ENCODE measurements at places on chromosomes 12 and 14. TPM values are rescaled to one million over a fixed set of nuclear protein-coding genes. Genes with fewer than 3 reads are reported as not detected.

DNA sequence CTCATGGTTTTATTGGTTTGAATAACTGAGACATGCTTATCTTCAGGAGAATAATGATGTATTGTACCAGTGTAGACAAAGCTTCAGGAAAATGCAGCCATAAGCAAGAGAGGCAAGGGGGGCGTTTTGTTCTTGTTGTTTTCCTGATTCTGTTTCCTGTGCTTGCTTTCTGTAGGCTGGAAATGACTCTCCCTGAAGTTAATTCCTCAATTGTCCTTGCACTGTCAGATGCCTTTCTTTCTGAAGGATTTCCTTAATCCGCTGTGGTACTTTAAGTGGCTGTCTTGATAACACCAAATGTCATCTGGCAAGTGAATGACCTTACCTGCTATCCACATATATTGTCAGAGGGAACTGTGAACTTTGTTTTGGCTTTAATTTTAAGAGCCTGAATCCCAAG, 220.0 kb downstream of the NEDD1 start:
- no peak for DNase-seq

- DNase-seq: no peak
These were observed 15.8 kb downstream of the PRKD1 start for GRCh38 chr14:29911810-29912209.

GRCh38 chr14:30450631-30451545, 108.1 kb upstream of the G2E3 start:
- peak; percentile 2 for DNase-seq

DNA sequence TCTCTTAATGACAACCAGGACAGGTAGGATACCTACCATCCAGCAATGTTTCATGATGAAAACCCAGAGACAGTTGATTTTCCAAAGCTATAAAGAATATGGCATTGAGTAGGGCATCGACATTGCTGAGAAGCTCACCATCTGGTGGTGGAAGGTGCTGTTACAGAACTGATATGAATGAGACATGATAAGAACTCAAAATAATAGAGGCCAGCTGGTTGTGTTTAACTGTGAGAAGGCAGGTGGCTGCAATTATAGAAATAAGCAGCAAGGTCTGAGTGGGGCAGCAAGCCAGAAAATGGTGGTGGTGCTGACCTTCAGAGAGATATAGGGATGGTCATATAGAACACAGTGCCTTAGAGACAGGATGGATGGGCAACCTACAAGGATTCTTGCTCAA, 449.7 kb downstream of the BTG1 start:
- DNase-seq: no peak

DNA sequence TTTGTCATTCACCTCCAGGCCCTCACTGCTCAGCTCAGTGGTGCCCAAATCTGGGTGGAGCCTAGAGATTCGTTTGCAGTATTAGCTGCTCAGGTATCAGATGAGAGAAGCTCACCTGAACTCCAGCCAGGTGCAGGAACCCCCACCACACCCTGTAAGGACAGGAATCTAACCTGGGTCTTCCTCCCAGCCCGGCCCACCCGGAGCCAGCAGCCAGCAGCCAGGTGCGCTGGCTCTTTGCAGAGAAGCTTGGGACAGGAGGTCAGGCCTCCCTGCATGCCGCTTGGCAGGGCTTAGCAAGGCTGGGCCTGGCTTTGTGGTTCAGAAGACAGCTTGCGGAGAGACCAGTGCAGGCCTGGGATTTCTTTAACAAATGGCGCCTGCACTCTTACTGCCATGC, 125.6 kb upstream of the MYL2 start:
- DNase-seq: no peak

CRACR2A gene
- total RNA-seq: 0.54 TPM

DNA sequence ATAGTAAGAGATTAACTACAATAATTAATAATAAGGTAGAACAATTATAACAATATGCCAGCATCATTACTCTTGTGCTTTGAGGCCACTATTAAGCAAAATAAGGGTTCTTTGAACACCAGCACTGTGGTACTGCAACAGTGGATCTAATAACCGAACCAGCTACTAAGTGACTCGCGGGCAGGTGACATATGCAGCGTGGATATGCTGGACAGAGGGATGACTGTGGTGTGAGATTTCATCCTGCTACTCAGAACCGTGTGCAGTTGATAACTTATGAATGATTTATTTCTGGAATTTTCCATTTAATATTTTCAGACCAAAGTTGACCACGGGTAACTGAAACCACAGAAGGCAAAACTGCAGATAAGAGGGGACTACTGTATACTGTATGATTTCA, 34.4 kb downstream of the BMAL2 start:
- DNase-seq: peak; percentile 28

DNA sequence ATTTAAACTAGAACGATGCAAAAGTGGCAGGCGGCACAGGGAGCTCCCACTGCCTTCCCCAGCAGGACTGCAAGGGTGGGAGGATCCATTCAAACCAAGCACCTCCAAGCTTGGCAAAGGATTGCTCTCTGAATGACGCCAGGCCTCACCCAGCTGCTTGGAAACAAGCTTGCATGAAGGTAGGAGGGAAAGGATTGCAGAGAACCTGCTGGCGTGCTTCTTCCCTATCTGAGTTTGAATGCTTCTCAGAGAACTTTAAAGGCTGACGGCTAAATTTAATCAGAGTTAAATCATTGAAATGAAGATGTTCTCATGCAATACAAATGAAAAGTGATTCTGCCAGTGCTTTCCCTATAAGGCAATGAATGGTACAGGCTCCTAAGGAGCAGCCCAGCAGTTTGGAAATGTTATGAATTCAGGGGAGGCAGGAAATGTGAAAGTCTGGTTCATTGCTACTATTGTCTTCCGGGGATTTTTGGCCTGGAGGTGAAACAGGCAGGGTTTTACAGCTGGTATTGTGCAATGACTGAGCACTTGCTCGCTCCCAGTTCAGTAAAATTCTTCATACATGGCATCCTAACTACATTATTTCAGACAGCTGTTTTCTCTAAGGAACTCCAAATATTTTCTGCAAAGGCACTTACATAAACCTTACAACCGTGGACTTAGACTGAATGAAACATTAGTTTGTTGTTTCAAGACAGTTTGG, 31.9 kb upstream of the DUSP6 start:
- DNase-seq: peak; percentile 92

DNA sequence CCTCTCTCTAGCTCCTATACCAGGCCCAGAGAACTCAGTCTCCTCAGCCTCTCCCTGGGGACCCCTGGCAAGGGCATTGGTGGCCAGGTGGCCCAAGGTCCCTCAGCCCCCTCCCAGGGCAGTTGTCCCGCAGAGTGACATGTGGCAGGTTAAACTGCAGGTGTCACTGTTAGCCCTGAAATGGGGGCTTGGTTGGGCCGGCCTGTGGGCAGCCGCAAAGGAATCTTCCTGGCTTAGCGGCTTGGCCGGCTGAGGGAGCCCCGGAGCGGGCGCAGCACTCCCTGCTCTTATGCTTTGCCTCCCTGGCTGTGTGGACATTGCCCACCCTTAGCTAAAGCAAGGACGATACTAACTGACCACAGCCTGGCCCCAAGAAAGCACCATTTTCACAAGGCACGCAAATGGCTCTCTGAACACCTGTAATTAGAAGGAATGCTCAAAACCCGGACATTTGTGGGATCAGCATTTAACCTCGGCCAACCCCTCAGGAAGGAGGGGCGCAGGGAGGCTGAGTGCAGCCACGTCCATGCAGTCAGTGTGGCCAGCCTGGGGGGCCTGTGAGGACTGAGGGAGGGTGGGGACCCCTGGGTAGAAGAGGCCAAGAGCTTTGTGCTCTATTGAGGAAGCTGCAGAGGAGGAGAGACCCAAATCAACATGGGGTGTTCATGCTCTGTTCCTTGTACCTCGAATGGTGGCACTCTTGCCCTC, 82.2 kb downstream of the PAPOLA start:
- DNase-seq: no peak

DNA sequence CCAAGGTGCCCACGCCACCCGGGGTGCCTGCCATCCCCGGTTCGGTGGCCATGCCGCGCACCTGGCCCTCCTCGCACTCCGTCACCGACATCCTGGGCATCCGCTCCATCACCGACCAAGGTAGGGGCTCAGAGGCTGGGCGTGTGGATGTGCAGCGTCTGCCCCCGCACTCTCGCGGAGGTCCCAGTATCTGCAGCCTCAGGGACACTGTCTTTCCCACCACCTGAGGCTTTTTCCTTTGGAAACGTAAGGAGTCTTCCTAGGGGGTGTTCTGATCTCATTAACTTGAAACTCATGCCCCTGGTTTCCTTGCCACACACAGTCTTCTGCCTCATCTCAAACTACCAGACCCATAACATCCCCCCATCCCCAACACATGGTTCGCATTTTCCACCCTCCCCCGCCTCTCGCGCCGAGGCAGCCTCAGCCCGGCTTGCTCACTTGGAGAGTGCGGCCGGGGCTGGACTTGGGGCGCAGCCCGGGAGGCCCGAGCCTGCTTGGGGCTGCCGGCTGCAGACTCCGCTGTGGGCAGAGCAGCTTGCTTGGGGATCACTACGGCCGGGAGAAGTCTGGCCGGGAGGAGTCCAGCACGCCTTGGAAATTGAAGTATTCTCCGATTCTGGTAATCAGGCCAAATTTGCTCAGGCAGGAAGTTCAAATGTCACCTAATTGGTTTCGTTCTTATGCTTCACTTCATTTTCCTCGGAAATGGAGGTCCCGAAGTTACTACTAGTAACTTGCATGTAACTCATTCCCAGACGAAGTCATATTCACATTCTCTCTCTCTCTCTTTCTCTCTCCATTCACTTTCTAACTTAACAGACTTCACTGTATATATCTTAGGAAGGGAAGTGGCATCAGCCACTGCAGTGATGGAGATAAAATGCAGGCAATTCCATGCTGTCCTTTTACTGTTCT, 2.0 kb downstream of the PAX9 start:
- DNase-seq: no peak

LRRC23 gene
- total RNA-seq: 8.9 TPM

DNA sequence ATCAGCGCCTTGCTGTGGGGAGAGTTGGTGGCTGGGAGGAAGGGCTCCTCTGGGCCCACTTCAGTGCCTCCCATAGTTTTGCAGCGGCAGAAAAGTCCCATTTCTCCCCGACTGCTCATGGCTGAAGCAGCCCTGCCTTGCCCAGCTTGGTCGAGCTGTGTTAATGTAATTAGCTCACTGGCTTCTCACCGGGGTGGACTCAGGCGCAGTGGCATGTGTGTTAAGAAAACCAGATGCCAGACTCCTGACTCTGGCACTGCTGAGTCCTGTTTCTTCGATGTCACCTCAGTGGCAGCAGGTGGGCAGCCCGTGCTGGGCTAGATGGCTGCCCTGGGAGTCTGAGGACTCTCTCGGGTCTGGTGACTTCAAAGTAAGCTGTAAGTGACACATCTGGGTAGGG, 47.4 kb downstream of the CHST11 start:
- no peak for DNase-seq

POTEM gene
- total RNA-seq: not detected

KRT75 gene
- not detected for total RNA-seq

NAV3 gene
- total RNA-seq: 98.3 TPM

- DNase-seq: peak; percentile 52
These were observed at the start of gene DDN for GRCh38 chr12:48999371-49000131. DDN (minus strand) TSS chr12:48999375; CDS start chr12:48999287, 88 bp downstream.

- DNase-seq: peak; percentile 82
These were observed 31.9 kb downstream of the CEP83 start for GRCh38 chr12:94427501-94428381.

- no peak for DNase-seq
These were observed 345.0 kb downstream of the SLC16A7 start for GRCh38 chr12:59940631-59941342.

RPGRIP1 gene
- not detected for total RNA-seq

DNA sequence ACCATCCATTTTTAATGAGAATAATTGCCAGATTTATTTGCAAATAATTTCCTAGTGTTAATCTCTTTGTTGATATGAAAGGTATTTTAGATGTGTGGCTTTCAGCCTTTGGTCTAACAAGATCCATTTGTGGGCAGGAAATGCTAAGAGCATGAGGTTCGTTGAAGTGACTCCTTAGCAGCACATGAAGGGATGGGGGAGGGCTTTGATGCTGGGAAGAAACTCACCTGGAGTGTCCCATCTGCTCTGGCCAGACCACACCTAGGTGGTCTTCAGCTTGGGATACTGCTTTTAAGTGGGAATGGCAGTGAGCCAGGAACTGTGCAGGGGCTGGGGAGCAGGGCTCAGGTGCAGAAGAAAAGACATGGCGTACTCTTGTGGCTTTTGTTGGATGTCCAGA, 13.6 kb downstream of the SFSWAP start:
- peak; percentile 11 for DNase-seq

MIPOL1 gene
- total RNA-seq: 5.9 TPM

GRCh38 chr14:38505221-38505972, 249.5 kb upstream of the CLEC14A start:
- DNase-seq: peak; percentile 67

SLC10A1 gene
- total RNA-seq: not detected

DNA sequence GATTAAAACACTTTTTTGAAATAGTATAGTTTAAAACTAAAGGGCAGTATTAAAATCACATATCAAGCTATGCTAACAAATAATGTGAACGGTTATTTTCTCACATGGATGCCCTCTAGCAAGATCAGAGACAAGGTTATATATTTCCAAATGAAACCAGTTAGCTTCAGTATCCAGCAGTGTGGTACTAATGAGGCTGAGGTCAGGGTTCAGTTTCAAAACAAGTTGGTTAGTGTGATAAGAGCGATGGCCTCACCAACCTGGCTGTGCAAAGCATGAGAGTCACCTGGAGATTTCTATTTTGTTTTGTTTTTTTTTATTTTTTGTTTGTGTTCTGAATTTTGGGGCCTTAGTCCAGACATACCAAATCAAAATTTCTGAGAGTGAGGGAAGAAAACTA, 352.2 kb upstream of the KITLG start:
- DNase-seq: no peak

DNA sequence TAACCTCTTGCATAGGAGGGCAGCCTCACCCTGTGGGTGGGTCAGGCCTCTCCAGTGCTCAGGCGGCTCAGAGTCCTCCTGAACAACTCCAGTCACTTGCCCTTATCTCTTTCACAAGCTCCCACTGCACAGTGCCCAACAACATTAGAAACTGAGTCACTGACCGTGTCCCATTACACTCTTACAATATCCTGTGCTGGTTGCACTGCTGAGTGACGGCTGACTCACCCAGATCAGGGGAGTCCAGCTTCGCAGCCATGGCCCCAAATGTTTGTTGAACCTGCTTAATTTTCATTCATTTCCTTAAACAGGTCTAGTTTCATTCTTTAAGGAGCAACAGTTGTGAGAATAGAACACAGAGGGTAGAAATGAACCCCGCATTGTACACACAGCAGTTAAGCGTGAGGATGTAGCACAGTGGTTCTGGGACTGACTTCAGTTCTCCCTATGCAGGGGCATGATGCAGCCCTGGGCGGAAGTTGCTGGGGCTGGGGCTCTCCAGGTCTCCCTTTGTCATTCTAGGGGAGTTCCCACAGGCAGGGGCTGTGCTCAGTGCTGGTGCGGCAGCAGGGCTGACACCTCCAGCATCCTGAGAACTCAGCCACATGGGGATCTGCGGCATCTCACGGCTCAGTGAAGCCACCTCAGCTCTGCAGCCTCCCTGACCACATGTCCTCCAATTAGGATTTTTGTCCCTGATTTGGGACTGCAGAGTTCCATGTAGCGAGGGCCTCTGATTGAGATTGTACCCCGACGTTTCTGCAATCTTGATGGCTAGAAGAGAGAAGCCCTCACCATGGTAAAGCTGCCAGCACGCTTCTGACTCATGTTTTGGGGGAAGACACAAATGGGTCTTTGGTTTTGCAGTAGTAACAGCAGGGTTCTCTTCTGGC, 16.1 kb downstream of the GPR68 start:
- DNase-seq: peak; percentile 84

RNU4-1 gene
- under 0.01 TPM for total RNA-seq

KCNA5 gene
- total RNA-seq: not detected

PZP gene
- total RNA-seq: not detected

- peak; percentile 76 for DNase-seq
These were observed 1.7 kb downstream of the CDKN1B start for GRCh38 chr12:12718853-12719252.
